G401 (cell line): ENCODE measurements at places on chromosomes 4 and X. TPM values are rescaled to one million over a fixed set of nuclear protein-coding genes. Genes with fewer than 3 reads are reported as not detected.
A peak's percentile ranks its signal among the peaks of the same experiment; 100 is the strongest.

The UGT2A1 gene
- total RNA-seq, result not detected in 2 replicates

- no peak for DNase-seq
Observed at GRCh38 chr4:7157666-7158065, 34.7 kb upstream of the SORCS2 start.

The GNRHR gene
- not detected in 2 replicates for total RNA-seq

DNA sequence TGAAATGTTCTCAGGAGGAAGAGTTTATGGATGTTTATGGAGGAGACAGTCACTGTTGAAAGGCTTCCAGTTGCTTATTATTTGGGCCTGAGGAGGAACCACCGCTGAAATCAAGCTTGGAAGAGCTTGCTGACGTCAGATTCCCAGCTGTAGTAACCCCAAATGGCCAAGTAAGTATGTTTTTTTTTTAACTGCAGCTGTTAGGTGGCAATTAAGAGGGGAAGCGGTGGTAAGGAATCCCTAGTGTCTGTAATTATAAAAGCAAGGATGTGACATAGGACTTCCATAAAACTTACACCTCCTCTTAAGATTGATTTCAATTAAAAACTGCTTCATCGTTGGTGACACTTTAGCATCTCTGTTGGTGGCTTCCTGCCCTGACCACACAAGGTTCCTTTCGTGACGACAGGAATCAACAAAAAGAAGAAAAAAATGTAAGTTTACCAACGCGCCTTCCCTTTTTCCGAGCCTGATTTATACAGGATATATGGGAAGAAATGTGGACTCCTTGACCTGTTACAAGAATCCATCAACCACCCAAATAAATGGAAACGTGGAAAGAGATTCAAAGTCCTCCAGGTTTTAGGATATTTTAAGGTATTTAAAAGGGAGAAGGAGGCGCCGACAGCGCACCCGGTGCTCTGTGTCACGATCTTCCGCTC, 884 bp downstream of the RELL1 start:
- DNase-seq, result peak; percentile 52

DNA sequence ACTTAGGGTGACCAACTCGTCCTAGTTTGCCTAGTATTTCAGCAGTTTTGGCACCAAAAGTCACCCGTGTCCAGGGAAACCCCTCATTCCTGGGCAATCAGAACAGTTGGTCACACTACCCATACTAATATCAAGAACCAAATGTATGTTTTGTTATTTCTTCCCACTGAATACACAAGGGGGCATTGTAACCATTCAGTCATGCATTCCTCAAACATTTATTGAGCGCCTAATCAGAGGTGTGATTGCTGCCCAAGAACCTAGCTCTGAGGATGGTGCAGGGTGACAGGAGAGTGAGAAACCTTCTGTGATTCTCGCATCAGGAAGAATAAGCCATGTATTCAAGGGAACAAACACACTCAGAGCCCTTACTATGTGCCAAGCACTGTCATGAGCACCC, 69.8 kb upstream of the RAI2 start:
- no peak for DNase-seq

- DNase-seq, result no peak
Observed at GRCh38 chrX:125132274-125132673, 187.4 kb upstream of the TEX13C start.

GRCh38 chr4:56261027-56261426, 126.3 kb downstream of the AASDH start:
- DNase-seq, result no peak

GRCh38 chr4:106914223-106914622, 121.9 kb downstream of the DKK2 start:
- no peak for DNase-seq

DNA sequence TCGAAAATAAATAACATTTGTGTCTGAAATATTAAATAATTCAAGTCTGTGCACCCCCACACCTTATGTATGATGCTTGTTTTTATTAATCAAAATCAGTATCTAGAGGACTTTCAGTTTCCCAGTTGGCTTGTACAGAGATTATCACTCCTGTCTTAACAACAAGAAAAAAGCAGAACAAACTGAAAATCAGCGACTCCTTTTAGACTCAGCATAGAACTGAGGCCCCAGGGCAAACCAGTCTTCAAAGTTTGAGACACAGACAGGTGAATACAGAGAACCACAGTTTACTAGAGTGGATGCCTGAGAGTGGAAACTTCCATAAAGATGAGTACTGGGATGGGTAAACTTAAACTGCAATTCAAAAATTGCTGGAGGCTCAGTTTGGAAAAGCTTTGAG, 142.8 kb upstream of the KLF8 start:
- DNase-seq, result no peak

DNA sequence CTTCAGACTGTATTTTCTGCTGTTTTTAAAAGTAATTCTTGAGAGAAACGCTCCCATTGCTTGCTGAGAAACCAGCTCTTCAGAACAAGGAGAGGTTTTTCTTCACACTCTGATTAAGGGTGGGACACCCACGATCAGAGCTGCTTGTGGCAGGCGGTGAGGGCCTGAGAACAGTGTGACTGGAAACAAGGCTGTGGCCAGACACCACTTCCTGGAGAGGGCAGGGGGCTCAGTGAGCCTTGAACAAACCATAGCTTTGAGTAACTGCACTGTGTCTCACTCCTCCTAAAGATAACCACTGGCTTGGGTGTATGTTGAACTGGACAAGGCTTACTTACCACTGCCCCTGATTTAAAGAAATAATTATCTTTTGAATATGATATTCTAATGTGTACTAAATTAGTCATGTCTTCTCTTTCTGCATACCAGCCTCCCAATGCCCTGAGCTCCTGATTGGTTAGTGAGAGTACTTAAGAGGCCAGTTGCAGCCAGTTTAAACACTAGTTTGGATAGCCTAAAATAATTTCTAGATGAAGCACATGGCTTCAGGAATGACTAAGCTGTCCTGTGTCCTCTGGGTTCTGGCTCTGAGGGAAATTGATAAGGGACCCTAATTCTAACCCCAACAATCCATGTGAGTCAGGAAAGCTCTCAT, 3.7 kb upstream of the GPR82 start:
- DNase-seq, result no peak

GRCh38 chrX:150574559-150575418, 6.4 kb downstream of the MTM1 start:
- DNase-seq, result no peak

The SPATA4 gene
- total RNA-seq, result not detected in 2 replicates
